ENCODE measurements at places on chromosomes 7 and 10.

DNA sequence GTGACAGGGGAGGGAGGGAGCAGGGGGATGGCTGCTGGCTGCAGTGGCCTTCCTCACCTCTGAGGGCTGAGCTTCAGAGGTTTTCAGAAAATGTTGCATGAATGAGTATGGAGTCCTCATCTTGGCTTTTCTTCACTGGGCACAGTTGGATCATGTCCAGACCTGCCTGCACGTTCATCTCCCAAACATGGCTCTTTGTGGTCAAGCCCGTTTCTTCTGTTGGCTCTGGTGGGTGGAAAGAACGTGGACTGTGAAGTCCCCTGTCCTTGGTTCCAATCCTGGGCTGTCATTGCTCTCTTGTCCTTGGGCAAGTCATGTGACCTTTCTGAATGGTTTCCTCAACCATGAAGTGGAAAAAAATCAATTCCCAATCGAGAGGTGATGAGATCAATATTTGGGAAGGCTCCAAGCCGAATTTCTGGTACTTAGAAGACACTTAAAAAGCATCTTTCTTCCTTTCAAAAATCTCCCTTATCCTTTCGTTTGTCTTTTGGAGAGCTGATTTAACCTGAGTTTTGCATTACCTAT lies 34.5 kb downstream of the TSPAN14 start:
- no peak for DNase-seq

DNA sequence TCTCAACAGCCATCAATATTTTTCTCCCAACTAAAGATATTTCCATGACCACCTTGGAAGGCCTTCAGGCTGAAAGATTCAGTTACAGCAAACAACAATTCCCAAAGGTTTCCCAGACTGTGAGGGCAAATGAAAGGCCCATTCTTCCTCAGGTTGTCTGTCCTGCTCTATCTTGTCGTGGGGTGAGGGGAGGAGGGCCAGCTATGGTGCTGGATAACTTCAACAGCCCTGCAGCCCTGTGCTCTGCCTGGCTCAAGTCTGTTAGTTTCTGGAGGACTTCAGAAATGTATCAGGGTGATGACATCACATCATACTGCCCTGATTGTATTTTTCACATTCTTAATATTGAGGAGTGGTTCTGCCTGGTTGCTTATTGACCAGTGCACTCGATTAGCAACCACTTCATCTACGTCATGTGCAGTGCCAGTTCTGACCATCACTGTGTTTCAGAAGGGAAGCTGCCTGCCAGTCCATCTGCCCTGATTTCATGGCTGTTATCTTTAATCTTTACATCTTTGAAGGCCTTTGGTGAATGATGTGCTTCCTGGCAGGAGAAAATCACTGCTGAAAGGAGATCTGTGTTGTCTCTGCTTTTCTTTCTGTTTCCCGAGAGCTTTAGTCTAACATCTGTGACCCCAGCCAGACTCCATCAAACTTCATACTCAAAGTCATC lies 135.5 kb downstream of the NRF1 start:
- DNase-seq, result no peak

DNA sequence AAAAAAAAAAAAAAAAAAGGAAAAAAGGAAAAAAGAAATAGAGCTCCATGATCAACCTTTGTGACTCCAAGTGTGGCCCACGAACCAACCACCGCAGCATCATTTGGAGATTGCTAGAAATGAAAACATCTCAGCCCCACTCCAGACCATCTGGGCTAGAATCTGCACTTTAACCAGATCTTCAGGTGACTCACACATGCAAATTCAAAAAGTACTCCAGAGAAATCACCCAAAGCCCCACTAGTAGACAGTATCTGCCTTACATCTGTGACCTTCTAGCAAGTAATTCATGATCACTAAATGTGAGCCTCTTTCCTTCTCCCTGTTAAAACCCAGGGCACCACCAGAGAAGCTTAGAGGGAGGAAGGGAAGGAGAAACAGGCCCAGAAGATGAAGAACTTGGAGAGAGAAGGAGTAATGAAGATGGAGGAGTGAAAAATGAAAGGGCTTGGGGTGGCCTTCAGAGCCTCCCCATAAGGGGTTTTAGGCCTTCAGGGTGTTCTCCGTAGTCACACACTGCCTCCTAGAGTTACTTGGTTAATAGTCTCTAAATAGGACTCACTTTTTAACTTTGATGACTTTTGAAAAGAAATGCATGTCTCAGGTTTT lies 94.0 kb downstream of the SLC37A3 start:
- no peak for DNase-seq

GRCh38 chr10:118102121-118102520 lies 55.4 kb upstream of the RAB11FIP2 start:
- DNase-seq, result no peak

DNA sequence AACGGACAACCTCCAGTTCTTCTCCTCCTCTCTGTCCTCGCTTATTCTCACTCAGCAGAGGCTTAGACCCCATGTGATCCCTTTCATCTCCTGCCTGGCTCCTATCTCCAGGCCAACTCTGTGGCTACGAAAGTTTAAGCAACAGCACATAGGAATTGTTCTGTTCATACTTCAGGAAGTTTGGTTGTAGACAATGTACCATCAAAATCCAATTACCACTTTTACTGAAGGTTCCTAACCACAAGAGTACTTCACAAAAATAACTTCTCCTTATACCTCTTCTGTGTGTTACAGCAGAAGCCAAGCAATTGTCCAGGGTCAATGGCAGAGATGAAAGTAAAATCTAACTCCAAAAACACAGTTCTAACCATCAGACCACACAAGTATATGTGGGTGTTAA lies 80.0 kb downstream of the SLC25A13 start:
- no peak for DNase-seq

- DNase-seq, result no peak
Measured at GRCh38 chr7:28347475-28348318, 64.6 kb upstream of the CREB5 start.

DNA sequence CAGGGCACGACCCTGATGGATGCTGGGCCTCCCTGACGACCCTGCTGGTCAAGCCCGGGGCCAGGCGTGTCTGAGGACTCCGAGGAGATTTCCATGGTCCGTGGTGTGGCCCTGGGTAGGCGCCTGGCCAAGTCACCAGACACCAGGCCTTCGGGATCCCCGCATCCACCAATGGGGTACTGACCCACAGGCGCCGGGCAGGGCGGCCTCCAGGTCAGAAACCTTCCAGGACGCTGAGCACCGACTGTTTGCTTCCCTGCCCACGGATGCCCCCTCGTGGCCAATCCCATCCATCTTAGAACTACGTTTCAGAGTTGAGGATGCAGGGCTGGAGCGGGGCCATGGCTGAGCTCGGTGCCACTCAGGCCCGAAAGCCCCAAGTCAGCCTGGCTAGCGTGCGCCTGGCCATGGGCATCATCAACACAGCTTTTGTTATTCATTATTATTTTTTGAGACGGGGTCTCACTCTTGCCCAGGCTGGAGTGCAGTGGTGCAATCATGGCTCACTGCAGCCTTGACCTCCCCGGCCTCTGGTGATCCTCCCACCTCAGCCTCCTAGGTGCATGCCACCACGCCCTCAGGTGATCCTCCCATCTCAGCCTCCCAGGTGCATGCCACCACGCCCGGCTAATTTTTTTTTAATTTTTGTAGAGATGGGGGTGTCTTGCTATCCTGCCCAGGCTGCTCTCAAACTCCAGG lies 7.1 kb upstream of the AMZ1 start:
- peak; percentile 17 for DNase-seq

GRCh38 chr7:27073076-27073475 lies 22.7 kb downstream of the HOXA1 start:
- no peak for DNase-seq

- DNase-seq, result no peak
Measured at GRCh38 chr10:37865264-37865663, 7.9 kb upstream of the ZNF248 start.

DNA sequence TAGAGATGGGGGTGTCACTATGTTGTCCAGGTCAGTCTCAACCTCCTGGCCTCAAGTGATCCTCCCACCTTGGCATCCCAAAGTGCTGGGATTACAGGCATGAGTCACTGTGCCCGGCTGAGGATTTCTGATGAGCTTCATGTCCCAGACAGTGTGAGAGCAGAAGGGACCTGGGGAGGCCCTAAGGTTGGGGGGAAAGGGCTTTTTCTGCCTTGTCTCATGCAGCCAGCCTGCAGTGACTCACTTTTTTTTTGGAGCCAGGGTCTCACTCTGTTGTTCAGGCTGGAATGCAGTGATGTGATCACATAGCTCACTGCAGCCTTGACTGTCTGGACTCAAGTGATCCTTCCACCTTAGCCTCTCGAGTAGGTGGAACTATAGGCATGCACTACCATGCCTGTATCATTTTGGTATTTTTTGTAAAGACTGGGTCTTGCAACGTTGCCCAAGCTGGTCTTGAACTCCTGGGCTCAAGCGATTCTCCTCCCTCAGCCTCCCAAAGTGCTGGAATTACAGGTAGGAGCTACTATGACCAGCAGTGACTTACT lies 14.6 kb downstream of the COL26A1 start:
- DNase-seq, result no peak

GRCh38 chr7:48528646-48529045 lies 357.4 kb downstream of the ABCA13 start:
- DNase-seq, result no peak

- no peak for DNase-seq
Measured at GRCh38 chr10:35640951-35641675, 983 bp downstream of the FZD8 start.

DNA sequence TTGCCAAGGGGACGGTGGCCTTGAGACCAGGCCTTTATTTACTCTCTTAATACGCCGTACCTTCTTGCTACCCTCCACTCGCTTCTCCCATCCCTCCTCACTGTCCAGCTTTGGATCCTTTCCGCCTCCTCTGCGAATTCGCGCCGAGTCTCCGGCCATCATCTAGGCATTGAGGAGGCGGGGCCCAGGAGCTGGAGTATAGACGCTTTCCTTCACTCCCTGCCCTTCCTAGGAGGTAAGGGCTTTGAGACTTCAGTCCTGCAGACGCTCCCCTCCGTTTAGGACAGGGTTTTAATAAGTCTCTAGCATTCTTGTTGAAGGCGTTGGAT lies 538 bp downstream of the TFAM start:
- no peak for DNase-seq

DNA sequence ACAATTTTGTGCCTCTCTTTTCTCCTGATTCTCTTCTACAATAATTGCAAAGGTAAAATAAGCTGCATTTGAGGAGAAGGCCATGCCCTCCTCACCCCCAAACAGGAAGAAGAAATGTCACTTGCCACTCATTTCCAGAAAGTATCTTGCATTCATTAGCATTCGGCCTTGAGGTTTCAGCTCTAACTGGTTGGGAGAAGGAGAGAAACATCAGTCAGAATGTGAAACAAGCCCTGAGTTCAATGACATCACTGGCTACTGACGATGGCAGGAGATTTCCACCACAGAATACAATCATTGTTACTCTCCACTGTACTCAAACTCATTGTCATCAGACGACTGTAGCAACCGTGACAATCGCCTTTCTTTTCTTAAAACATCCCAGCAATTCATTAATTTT lies 72.8 kb downstream of the PRKCQ start:
- no peak for DNase-seq

DNA sequence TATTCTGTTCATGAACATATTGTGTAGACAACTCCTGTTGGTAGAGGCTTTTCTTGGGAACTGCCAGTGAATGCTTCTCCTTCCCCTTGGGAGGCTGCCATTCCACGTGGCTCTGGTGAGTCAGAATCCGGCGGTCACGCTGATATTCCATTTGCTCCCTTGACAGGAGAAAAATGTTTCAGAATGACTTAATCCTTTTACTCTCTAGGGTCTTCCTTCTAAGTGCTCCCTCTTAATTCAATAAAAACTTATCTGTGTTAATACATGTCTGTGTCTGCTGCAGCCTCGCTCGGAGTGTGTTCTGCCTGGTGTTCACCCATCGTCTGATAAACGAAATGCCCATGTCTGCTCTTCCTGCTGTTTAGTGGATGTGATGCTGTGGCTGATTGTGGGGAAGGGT lies 278.6 kb downstream of the ARHGAP12 start:
- DNase-seq, result no peak

- no peak for DNase-seq
Measured at GRCh38 chr7:30048582-30048981, 20.4 kb downstream of the PLEKHA8 start.

- DNase-seq, result no peak
Measured at GRCh38 chr10:95559471-95559870, 1.7 kb downstream of the SORBS1 start.

- peak; percentile 79 for DNase-seq
Measured at GRCh38 chr7:101169838-101170551, 4.6 kb upstream of the VGF start.

DNA sequence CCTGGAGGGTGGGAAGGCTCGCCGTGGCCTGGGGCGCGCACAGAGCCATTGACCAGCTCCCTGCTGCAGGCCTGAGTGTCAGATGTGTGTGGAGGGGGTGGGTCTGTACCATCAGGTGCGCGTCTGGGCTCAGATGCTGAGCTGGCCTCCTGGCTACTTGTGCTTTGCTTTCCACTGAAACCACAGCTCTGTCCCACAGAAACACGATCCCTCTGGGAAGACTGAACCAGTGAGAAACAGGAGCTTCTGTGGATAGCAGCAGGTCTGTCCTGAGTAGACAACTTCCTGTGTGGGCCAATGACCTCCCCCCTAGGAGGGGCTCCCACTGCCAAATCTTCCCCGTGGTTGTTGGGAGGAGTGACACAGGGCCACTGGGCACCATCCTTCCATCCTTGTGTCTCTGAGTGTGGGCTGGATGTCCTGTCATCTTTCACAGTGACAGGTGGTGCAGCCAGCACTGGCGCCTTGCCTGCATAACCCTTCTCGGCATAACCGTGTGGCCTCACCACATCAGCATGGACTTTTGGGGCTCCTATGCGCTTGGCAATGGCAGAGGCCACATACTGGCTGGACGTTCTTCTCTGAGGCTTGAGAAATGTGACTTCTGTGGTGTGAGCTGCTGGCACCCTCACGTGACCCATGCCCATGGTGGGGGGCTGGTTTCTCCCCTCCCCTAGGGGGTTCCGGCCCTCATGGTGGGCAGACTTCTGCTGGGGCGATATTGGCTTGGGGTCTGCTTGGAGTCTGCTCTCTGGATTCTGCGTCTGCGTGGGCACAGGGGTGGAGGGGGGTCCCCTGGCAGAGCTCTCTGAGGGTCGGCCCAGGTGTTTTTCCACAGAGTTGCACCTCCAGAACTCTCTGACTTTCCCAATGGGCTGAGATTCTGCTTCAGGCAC lies 245.5 kb upstream of the GRB10 start:
- DNase-seq, result no peak

GRCh38 chr10:122019414-122019975 lies 30.5 kb downstream of the TACC2 start:
- no peak for DNase-seq

DNA sequence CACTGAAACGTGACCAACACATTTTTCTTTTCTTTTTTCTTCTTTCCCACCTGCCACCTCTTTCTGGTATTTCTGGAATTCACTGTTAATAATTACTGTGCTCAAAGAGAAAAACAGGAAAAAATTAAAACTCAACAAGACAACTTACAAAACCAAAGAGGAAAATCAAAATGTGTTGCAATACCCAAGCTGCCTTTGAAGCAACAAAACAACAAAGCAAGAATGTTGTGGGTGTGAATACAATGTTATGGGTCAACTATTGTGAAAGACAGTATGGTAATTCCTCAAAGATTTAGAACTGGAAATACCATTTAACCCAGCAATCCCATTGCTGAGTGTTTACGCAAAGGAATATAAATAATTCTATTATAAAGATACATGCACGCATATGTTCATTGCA lies 415.1 kb downstream of the GFRA1 start:
- DNase-seq, result no peak
